Pulmonary artery endothelial cell (primary cell): ENCODE measurements at places on chromosomes 5 and 9.

GRCh38 chr5:99814321-99815063, 720.7 kb upstream of the FAM174A start:
- no peak for DNase-seq

DNA sequence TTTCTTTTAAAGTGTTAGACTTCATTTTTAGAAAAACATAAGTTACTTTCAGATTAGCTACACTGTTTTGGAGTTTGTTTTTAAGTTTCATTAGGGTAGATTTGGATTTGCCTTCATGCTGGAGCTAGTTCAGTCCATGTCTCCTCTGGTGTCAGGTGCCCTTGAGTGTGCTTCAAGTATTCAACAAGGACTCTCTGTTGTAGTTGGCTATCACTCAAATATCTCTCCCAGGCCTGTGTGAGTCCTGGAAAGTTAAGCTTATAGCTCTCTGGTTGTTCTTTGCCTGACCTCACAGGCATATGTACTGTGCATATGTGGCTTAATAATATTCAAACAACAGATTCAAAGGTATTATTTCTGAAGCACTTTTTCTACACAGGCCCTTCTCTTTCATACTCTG, 45.4 kb downstream of the PTBP3 start:
- no peak for DNase-seq

GRCh38 chr5:133643365-133643764, 31.0 kb upstream of the FSTL4 start:
- no peak for DNase-seq

- no peak for DNase-seq
These were observed 13.5 kb upstream of the FREM1 start for GRCh38 chr9:14923701-14924100.

DNA sequence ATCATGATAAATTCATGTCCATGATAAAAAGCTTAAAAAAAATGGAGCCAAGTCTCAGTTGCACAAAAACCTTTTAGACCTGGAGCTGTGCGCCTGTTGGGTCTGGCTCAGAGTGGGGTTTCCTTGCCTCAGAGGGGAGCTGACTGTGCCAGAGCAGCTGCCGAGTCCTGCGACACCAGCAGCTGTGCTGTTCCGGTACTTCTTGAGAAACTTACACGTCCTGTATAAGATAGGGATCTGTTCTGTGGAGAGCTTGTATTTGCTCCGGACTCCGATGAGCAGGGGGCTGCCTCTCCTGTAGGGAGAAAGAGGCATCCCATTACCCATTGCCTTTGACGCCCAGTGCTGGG, 28.6 kb downstream of the GFPT2 start:
- DNase-seq = no peak

- DNase-seq = peak; percentile 49
These were observed at the start of gene POLR1E for GRCh38 chr9:37485389-37486255. Gene POLR1E (plus strand): TSS chr9:37485948. CDS start chr9:37486048, 100 bp downstream.

DNA sequence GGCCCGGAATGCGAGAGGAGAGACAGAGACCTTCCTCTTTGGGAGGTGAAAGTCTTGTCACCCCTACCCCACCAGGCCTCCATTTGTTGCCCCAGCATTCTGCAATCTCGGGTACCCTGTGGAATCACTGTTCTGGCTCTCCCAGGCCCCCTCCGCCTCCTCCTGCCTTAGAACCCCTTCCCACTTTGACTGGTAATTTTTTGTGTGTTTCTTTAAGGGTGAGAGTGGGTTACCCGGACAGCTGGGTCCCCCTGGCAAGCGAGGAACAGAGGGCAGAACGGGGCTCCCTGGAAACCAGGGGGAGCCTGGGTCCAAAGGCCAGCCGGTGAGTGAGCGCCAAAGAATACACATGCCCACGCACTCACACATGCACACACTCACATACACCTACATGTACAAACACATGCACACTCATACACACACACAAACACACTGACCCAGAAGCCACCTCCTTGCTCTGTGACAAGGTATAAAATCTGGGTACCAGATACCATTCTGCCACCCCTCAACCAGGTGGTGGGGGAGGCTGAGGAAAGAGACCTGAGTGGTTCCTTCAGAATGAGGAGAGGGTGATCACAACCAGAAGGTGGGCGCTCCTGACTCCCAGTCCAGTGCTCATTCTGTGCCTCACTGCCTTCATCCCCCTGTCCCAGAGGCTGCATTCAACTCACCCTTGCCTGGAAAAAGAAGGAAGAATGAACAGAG, 30.9 kb upstream of the ORM1 start:
- DNase-seq = no peak

DNA sequence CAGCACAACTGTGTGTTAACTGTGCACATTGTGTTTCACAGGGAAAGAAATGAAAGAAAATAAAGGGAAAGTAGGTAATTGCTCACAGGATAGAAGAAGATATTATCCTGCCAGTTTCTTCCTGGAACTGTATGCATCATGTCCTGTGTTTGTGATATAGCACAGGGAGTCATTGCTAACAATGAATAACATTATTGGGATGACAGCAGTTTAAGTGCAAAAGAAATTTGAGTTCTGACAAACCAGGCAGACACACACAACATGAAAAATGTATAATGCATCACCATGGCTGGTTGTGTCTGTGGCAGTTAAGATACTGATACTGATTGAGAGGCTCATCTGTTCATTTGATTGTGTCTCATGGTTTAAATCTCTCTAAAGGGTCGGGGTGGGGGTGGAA, 145.4 kb downstream of the SPATA31D1 start:
- DNase-seq = no peak

- no peak for DNase-seq
These were observed 26.5 kb upstream of the PCSK1 start for GRCh38 chr5:96459313-96460121.

DNA sequence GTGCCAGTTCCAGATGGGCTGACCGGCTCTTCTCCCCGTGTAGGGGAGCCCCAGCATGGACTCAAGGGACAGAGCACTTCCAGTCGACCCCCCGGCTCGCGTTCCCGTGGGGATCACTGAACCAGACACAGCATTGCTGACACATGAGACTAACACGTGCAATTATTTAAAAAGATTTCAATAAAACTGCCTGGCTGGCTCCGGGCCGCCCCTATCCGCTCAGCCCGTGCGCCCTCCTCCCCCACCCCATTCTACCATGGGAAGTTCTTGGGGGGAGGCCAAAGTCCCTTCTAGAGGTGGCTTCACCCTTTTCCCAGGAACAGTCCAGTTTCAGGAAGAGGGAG, 4.7 kb downstream of the TESK1 start:
- no peak for DNase-seq

DNA sequence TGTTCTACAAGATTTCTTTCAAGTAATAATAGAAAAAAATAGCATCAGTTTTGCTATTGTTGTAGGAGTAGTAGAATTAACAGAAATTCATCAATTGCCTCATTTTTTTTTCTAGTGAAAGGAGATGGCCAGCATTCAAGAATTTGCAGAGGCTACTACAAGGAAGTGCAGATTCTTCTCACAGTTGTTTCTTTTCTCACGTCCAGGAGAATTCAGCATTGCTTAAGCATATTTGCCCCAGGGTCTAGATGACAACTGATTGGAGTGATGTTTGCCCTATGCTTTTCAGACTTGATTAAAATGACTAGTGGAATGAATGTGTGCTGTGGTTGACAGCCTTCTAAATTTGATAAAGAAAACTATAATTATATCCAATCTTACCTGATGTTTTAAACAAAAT, 46.6 kb upstream of the SLC12A2 start:
- peak; percentile 32 for DNase-seq

DNA sequence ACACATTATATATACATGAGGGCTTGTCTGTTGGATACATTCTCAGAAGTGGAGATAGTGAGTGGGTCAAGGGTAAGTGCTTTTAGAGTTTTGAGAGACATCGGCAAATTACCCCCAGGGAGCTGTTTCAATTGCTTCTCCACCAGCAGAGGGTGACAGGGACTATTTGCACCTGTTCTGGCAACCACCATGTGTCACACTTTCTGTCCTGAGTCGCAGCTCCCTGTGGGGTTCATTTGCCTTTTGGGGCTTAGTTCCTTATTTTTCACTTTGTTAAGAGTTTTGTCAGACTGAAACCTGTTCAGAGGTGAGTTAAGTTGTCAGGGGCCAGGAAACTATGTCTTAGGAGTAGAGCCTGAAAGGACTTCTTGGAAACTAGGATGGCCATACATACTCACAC, 20.1 kb upstream of the SLC36A1 start:
- DNase-seq = no peak

- DNase-seq = no peak
These were observed 44.0 kb downstream of the PTCD2 start for GRCh38 chr5:72364171-72364570.

- peak; percentile 11 for DNase-seq
These were observed 17.6 kb downstream of the GM2A start for GRCh38 chr5:151270599-151270998.

GRCh38 chr5:32510860-32511259, 66.3 kb upstream of the ZFR start:
- no peak for DNase-seq

DNA sequence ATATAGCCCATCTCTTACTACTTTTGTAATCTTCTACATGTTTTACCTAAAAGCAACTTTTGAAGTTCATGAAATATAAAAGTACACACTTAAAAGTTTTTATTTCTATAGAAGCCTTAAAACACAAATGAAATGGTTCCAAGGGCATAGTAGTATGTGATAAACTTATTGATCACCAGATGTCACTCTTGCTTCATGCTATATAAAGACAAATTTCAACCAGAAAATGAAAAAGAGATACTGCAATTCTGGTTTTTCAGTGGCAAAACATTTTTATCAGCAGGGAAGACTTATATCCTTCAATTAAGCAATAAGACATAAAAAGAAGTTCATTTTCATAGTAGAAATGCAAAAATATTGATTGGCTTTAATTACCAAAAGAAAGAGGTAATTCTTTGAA, 69.4 kb upstream of the FBXL17 start:
- no peak for DNase-seq

- DNase-seq = no peak
These were observed 56.0 kb downstream of the HMCN2 start for GRCh38 chr9:130321539-130321938.

- DNase-seq = no peak
These were observed 70.2 kb upstream of the STXBP1 start for GRCh38 chr9:127541865-127542264.

DNA sequence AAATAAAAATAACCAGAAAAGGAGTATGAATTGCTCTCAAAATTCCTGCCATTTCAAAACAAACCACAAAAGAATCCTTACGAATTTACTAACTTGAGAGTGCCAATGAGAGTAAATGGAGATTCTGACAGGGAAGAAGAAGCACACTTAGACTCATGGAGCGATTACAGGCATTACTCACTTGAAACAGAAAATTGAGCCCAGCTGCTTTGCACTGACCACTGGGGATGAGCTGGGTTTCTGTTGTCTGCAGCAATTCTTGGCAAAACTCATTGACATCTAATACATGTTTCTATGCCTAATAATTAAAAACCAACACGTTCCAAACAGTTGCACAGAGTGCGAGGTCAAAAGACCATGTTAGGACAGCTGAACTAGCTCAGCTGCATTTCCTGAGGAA, 731.6 kb downstream of the DNAH5 start:
- DNase-seq = no peak
